ENCODE measurements at places on chromosomes 4 and X. TPM values are rescaled to one million over a fixed set of nuclear protein-coding genes. Genes with fewer than 3 reads are reported as not detected.
A peak's percentile ranks its signal among the peaks of the same experiment; 100 is the strongest.

DNA sequence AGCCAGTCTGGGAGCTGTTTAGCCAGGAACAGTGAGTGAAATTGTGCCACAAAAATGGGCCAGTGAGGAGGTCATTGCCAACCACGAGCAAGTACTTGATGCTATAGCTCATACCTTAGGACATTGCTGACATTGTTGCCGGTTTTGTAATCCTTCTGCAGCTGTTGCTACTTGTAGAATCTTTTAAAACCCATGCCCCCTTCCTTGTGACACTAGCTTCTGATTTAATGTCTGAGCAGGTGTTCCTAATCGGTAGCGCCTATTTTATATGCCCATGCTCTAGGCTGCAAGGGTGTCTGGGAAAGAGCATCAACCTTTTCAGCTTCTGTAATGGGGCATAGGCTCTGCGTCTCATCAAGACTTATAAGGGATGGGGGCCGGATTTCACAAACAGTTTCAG is 2.6 kb downstream of the POLA1 start:
- no peak for DNase-seq

GRCh38 chrX:103475381-103475780 is 43.9 kb downstream of the RAB40A start:
- DNase-seq, result no peak

DNA sequence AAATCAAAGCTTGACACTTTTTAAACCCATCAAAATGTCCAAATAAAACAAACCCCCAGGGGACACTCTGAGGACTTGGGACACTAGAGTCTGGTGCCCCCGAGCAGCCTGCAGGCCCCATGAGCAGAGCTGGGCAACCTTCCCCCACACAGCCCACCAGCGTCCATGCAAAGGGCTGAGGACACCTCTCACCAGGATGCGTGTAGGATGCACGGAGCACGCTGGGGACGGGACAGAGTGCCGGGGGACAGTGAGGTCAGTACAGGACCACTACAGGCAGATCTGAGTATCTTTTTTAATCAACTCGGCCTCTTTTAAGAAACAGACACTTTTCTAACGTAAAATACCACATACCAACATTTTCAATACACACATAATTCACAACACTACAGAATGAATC is 6.9 kb downstream of the GAK start:
- DNase-seq, result no peak

- no peak for DNase-seq
These were observed 4.8 kb downstream of the ATP2B3 start for GRCh38 chrX:153522259-153522658.

GRCh38 chr4:15410750-15411149 is 17.1 kb upstream of the C1QTNF7 start:
- peak; percentile 37 for DNase-seq

GRCh38 chr4:5851637-5852301 is 41.1 kb downstream of the CRMP1 start:
- no peak for DNase-seq

GRCh38 chr4:176193938-176194337 is 1.4 kb downstream of the SPATA4 start:
- DNase-seq, result no peak

- DNase-seq, result peak; percentile 24
These were observed 14.5 kb upstream of the PRRG3 start for GRCh38 chrX:151680805-151681204.

GRCh38 chrX:129981752-129982299 is 609 bp upstream of the BCORL1 start:
- DNase-seq, result peak; percentile 1

- no peak for DNase-seq
These were observed 215.9 kb downstream of the MID1 start for GRCh38 chrX:10404436-10404835.

DNA sequence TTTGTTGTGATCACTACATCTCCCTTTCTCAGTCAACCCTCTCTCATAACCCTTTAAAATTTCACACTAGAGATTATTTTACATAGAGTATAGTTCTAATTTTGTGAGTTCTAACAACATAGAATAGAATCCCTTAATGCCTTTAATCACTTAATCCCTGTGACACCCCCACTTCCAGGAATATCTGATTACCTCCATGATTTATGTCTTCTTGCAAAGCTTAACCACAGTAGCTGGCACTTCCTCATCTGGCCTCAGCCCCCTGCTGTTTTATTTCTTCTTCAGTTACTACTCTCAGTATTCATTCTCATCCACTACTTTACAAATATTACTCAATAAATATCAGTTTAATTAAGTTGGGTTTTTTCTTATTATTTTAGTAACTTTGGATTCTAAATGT is 340.9 kb downstream of the CENPC start:
- no peak for DNase-seq

- DNase-seq, result no peak
These were observed 348.3 kb downstream of the ARHGAP24 start for GRCh38 chr4:85823295-85823694.

GRCh38 chr4:153634738-153635353 is 49.2 kb upstream of the TLR2 start:
- peak; percentile 8 for DNase-seq

The YIPF7 gene
- polyA plus RNA-seq, result 0.09 TPM

The SPANXC gene
- polyA plus RNA-seq, result not detected

The RADX gene
- polyA plus RNA-seq, result 2.5 TPM

The GPR50 gene
- polyA plus RNA-seq, result not detected

The WNK3 gene
- not detected for polyA plus RNA-seq
